ENCODE measurements at places on chromosomes 13 and 19.

- DNase-seq = no peak
Measured at GRCh38 chr19:28294395-28294794, 918.6 kb downstream of the UQCRFS1 start.

DNA sequence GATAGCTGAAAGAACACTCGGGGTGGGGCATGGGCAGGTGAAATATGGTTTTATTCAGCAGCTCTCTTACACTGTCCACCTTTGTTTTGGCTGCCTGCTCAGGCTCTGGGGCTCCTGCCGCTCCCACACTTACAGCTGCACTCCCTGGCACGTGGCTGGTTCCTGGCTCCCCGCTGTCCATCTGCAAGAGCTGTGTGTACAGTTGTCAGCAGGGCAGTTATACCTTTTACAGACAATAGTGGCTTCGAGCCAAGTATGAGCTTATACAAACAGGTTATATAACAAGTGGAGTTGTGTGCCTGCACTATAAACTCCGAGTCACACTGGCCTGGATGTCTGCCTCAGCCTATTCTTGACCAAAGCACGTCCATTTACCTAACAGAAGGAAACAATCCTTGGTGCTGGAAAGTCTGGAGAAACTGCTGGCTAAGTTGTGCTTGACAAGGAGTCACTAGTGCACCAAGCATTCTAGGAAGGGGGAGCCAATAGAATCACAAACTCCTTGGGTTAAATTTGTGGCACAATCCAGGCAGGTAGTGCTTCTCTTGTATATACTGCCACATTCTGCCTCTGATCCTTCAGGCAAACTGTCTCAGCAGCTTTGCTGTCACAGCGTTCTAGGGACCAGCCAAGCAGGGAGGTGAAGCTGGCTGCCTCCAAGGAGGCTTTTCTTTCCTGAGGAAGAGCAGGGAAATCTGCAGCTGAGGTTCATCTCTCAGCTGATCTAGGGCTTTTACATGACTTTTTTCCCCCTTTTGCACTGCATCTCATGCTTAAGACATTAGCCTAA is 68.2 kb downstream of the NHLRC3 start:
- DNase-seq = no peak

GRCh38 chr13:64164435-64164834 is 2748.8 kb upstream of the PCDH20 start:
- DNase-seq = no peak

- peak; percentile 87 for DNase-seq
Measured at GRCh38 chr19:44723952-44724319, 24.6 kb upstream of the BCL3 start.

DNA sequence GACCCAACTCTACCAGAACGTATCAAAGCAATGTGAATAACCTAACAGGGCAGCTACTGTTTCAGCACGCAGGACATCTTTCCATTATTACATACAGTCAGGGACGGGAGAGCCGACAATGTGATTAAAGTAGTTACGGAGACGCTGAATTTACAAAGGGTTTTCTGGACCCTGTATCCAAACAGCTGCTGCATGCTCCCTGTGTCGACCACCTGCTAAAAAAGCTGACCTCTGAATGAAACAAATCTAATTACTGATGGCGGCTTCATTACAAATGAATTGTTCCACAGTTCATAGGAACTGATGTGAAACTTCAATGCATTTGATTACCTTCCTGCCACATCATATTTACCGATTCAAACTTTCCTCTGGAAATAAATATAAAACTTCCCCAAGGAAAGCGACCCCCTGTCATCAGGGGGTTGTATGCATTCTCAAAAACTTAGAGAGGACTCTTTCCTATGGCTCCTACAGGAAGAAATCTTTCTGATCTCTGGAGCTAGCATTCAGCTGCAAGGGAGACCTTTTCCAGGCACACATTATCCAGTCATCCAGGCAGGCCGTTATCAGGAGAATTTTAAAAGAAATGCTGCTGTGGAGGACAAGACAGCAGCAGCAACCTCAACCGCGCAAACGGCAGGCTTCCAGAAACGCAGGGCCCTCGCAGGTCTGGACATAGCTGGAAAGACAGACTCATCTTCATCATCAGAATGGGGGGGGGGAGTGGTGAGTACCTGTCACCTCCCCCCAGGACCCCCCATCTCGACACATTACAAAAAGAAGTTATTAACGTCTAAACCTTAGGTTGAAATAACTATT is 3.1 kb downstream of the EFNB2 start:
- no peak for DNase-seq

DNA sequence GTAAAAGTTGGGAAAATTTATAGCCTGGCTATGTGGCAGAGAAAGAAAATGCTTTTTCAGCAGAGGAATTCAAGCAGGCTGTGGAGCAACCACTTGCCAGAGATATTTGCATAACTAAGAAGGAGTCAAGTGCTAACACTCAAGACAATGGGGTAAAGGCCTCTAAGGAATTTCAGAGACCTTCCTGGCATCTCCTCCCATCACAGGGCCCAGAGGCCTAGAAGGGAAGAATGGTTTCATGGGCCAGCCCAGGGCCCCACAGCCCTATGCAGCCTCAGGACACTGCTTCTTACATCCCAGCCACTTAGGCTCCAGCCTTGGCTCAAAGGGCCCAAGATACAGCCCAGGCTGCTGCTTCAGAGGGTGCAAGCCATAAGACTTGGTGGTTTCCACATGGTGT is 14.3 kb downstream of the SLC15A1 start:
- DNase-seq = peak; percentile 9

GRCh38 chr13:102317593-102317992 is 84.3 kb downstream of the FGF14 start:
- no peak for DNase-seq

- peak; percentile 58 for DNase-seq
Measured at GRCh38 chr13:72839831-72840426, 58.0 kb downstream of the PIBF1 start.

GRCh38 chr13:79870123-79870522 is 389.2 kb downstream of the NDFIP2 start:
- no peak for DNase-seq

- no peak for DNase-seq
Measured at GRCh38 chr19:14563590-14563926, 8.3 kb downstream of the NDUFB7 start.

All from activated CD8-positive, alpha-beta memory T cell treated with anti-CD3 and anti-CD28 coated beads, Interleukin-2, amount 10 ng/mL, durations not matched to agents 7 days and 5 days (primary cell).